ENCODE measurements at places on chromosomes 3 and 15. TPM values are rescaled to one million over a fixed set of nuclear protein-coding genes. Genes with fewer than 3 reads are reported as not detected.

The WNT7A gene
- total RNA-seq, result not detected

GRCh38 chr3:161406594-161407555 is 35.6 kb upstream of the SPTSSB start:
- H3K27ac ChIP-seq, result no peak overlapping the region
- H3K27me3 ChIP-seq, result no peaks in the 10 kb centered on the region
- H3K4me3 ChIP-seq, result no peak overlapping the region
- no peaks in the 10 kb centered on the region for H3K36me3 ChIP-seq
- DNase-seq, result no peak
- H3K4me1 ChIP-seq, result no peaks in the 10 kb centered on the region

GRCh38 chr15:31776039-31776438 is 254.3 kb upstream of the CHRNA7 start:
- no peak for DNase-seq
- no peaks in the 10 kb centered on the region for H3K36me3 ChIP-seq
- H3K4me1 ChIP-seq, result no peaks in the 10 kb centered on the region
- H3K27ac ChIP-seq, result no peak overlapping the region
- H3K4me3 ChIP-seq, result no peak overlapping the region

GRCh38 chr3:25592510-25592968 is 72.2 kb downstream of the TOP2B start:
- peaks cover 17% of the 10 kb centered on the region for H3K4me1 ChIP-seq
- H3K4me3 ChIP-seq, result no peak overlapping the region
- peak overlapping the region; percentile 50 for H3K27ac ChIP-seq
- DNase-seq, result peak; percentile 48
- peaks cover 13% of the 10 kb centered on the region for H3K36me3 ChIP-seq

The WDR72 gene
- total RNA-seq, result 0.08 TPM

GRCh38 chr3:130761730-130762311 is 15.2 kb upstream of the PIK3R4 start:
- no peak for DNase-seq
- no peaks in the 10 kb centered on the region for H3K27me3 ChIP-seq
- H3K4me3 ChIP-seq, result no peak overlapping the region
- no peaks in the 10 kb centered on the region for H3K36me3 ChIP-seq

DNA sequence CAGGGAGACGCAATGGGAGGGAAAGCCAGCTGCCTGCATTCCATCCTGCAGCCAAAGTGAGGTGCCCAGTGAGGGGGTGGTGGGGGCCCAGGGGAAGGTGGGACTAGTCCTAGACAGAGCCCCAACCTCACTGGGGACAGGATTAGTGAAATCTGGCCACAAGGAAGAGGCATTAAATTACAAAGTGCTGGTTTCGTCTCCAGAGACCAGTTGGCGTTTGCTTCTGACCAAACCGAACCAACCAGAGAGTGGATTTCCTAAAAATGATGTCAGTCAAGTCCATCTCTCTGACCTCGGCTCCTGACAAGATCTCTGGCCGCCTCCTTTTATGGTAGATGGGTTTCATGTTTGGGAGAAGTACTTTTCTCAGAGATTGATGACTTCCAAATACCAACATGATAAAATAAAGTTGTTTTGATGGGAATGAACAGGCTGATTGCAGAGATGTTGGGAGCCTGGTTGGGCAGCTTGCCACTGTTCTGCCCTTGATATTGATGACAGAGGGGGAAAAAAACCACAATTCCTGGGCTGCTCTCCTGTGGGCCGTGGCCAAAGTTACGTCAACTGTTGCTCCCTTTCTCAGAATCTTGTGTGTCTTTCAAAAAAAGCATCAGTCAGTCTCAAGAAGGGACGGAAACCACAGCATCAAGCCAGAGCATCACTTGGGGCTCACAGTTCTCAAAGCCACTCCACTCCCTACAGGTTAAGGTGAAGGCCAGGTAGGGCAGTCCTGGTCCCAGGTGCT is 24.6 kb downstream of the ITGA11 start:
- no peak overlapping the region for H3K27ac ChIP-seq
- H3K36me3 ChIP-seq, result no peaks in the 10 kb centered on the region
- H3K27me3 ChIP-seq, result no peaks in the 10 kb centered on the region
- no peak for DNase-seq
- H3K4me1 ChIP-seq, result no peaks in the 10 kb centered on the region

GRCh38 chr3:149581681-149582370 is 76.0 kb downstream of the WWTR1 start:
- H3K36me3 ChIP-seq, result no peaks in the 10 kb centered on the region
- H3K27me3 ChIP-seq, result no peaks in the 10 kb centered on the region
- DNase-seq, result no peak

The TICRR gene
- total RNA-seq, result 0.08 TPM

The P2RY12 gene
- 3.4 TPM for total RNA-seq

The ZNF501 gene
- total RNA-seq, result 4.5 TPM

The DNAH12 gene
- total RNA-seq, result 0.32 TPM

DNA sequence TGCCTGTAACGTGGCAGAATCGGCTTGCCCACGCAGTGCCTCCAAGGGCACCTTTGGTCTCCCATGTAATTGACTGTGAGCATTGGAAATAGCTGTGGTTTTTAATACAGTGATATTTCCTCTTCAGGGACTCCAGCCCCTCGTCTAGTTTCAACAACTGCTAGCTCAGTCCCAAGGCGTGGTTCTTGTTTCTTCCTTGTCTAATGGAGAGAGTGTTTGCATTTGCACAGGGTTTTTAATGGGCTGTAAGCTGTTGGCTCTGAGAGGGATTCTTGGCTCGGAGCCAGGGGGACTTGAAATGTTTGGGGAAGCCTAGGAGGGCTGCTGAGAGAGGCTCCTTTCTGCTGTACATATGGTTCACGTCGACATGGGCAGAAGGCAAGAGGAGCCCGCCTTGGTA is 86.2 kb downstream of the THSD4 start:
- H3K27ac ChIP-seq, result peak overlapping the region; percentile 52
- H3K36me3 ChIP-seq, result no peaks in the 10 kb centered on the region
- H3K27me3 ChIP-seq, result no peaks in the 10 kb centered on the region
- H3K4me1 ChIP-seq, result peaks cover 22% of the 10 kb centered on the region
- no peak for DNase-seq
- H3K4me3 ChIP-seq, result no peak overlapping the region

The AGBL1 gene
- 0.02 TPM for total RNA-seq

DNA sequence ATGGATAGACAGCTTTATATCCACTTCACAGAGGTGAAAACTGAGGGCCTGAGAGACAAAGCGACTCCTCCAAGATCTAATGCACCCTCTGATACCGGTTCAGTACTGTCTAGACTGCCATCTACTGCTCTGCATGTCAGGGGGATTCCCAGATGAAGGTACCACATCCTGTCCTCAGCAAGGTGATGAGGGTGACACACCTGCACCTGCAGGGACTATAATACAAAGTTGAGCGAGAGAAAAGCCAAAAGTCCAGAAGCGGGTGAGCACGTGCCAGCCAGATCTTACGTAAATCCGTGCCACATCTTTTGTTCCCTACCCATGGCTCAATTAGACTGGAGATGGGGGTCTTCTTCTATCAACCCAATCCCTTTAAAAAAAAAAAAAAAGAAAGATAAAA is 32.4 kb upstream of the HES1 start:
- H3K4me1 ChIP-seq, result peaks cover under 1% of the 10 kb centered on the region
- H3K36me3 ChIP-seq, result no peaks in the 10 kb centered on the region
- peaks cover 4% of the 10 kb centered on the region for H3K27me3 ChIP-seq
- no peak overlapping the region for H3K4me3 ChIP-seq
- H3K27ac ChIP-seq, result no peak overlapping the region

The IRAK2 gene
- total RNA-seq, result 1.5 TPM

The SKOR1 gene
- total RNA-seq, result 0.15 TPM

- H3K27ac ChIP-seq, result peak within 1 kb of the TSS; percentile 97
- no peaks in the 10 kb centered on the region for H3K36me3 ChIP-seq
- H3K4me1 ChIP-seq, result peaks cover 43% of the 10 kb centered on the region
- no peak for DNase-seq
- no peaks in the 10 kb centered on the region for H3K27me3 ChIP-seq
These were observed at the start of gene FURIN for GRCh38 chr15:90868261-90868689. Gene FURIN, plus strand, starts transcription at chr15:90868588. Its CDS starts 7,153 bp downstream, at chr15:90875741.

The MUSTN1 gene
- 66.1 TPM for total RNA-seq

The TMED3 gene
- 24.6 TPM for total RNA-seq

DNA sequence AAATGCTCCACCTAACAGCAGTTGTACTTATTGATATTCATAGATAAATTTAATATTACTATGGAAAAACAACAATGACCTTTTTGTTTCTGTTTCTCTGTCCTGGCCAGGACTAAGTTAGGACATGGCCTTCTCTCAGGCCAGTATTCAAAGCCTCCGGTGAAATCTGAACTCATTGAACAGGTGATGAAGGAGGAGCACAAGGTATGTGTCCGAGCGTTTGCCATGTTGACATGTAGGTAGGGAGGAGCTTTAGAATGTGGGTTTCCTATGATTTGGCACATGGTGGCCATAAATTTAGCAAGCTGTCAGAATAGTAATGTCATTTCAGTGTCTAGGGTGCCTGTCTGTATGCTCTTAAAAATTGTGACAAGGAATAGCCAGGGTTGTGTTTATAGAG is 77.7 kb downstream of the USP13 start:
- H3K4me3 ChIP-seq, result no peak overlapping the region
- H3K27me3 ChIP-seq, result no peaks in the 10 kb centered on the region
- no peak for DNase-seq
- H3K36me3 ChIP-seq, result peaks cover 30% of the 10 kb centered on the region

The SLC28A2 gene
- not detected for total RNA-seq

The DUT gene
- total RNA-seq, result 62.6 TPM

The LARP6 gene
- 31.8 TPM for total RNA-seq
